Muscle of arm (tissue), 14 donors: ENCODE measurements at places on chromosomes 4 and X.

DNA sequence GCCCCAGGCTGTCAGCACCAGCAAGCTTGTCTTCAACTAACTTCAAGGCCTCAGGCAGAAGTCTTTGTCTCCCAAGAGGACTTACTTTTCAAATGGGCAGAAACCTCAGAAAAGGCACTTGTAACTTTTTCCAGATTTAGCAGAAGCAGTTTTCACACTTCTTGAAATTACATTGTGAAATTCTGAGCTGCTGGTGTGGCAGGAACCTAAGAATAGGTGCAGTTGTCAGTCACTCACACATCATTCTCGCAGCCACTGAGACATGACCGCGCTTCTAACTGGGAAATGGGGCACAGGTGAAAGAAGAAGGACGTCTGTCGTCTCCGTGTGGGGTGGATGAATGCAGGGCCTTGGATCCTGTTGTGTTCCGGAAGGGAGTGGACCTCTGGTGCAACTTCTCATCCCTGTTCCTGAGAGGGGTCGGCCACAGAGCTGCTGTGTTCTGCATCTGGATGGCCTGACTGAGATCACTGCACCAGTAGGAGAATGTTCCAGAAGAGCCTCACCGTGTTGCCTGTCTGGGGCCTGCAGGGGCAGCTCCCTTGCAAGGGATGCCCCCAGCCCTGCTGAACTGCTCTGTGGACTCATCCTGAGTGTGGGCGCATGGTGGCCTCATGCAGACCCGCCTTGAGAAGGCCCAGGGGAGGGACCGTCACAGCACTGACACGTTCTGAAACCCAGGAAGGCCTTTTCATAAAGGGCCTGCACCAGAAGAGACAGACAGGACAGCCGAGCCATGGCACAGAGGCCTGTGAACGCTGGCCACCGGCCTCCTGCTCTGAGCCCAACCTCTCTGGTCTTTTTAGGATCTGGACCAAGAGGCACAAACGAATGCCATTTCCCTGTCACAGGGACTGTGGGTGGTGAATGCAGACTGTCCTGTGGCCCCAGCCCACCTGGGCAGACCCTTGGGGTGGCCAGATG lies 18.7 kb downstream of the NAT8L start:
- DNase-seq: no peak

GRCh38 chr4:167868163-167868562 lies 224.2 kb upstream of the ANXA10 start:
- DNase-seq: no peak

GRCh38 chr4:94390804-94391410 lies 48.3 kb upstream of the HPGDS start:
- DNase-seq: no peak

- no peak for DNase-seq
Measured at GRCh38 chr4:86916392-86916791, 18.4 kb upstream of the AFF1 start.

- no peak for DNase-seq
Measured at GRCh38 chrX:10393899-10394298, 226.5 kb downstream of the MID1 start.

DNA sequence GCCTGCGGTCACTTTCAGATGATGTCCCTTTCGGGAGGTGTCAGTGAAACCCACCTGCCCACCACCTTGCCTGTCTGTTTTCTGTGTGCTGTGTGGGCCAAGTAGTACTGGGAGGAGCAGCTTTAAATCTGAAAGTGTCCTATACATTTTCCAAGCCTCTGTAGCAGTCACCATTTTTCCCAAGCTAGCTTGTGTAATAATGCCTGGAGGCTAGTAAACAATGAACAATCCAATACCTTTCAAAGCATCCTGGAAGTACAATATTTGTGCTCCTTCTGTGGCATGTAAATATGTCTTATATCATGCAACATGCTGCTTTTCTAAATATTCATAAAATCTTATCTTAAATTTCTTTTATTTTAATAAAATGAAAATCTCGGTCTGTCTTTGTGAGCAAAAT lies 111.6 kb upstream of the C1GALT1C1 start:
- no peak for DNase-seq
